ENCODE measurements at places on chromosomes 12 and 14.
A peak's percentile ranks its signal among the peaks of the same experiment; 100 is the strongest.

DNA sequence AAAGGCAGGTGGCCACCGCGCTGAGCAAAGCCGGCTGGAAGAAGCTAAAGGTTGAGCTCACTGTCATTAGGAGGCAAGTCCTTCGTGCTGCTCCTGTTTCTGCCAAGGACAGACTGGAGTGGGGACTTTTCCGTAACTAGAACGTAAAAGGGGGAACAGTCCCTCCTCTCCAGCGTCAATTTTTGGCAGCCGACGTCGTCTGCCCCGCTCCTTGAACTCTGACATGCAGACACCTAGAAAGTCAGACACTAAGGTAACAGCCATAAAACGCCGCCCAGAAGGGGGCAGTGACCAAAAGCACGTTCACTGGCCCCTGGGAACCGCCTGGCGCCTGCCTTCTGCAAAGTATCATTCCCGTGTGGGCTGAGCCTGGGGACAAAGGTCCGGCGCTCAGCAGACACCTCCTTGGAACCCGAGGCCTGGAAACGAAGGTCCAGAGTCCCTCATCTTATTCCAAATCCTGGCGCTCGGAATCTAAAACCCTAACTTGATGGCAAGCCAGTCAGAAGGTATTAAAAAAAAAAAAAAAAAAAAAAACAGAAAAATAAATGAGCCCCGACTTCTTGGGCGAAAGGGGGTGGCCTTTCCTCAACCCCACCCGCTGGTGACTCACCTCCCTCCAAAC lies 1.1 kb upstream of the LRP1 start:
- peak; percentile 76 for DNase-seq

GRCh38 chr12:24109381-24110039 lies 160.0 kb upstream of the SOX5 start:
- no peak for DNase-seq

DNA sequence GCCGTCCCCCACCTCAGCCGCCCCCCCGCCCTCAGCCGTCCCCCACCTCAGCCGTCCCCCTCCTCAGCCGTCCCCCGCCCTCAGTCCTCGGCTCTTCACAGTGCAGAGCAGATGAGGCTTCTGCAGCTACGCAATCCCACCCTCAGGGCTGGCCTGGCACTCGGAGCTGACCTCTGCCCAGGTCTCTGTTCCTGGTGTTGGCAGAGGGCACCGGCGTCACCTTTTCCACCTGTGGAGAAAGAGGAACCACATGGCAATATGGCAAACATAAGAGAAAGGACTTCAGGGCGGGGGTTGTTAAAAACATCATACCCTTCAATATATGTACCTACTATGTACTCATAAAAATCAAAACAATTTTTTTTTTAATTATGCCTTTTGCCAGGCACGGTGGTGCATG lies 45.8 kb downstream of the MLXIP start:
- DNase-seq: no peak

- DNase-seq: peak; percentile 31
These were observed 167.0 kb upstream of the ALG10B start for GRCh38 chr12:38149395-38150073.

DNA sequence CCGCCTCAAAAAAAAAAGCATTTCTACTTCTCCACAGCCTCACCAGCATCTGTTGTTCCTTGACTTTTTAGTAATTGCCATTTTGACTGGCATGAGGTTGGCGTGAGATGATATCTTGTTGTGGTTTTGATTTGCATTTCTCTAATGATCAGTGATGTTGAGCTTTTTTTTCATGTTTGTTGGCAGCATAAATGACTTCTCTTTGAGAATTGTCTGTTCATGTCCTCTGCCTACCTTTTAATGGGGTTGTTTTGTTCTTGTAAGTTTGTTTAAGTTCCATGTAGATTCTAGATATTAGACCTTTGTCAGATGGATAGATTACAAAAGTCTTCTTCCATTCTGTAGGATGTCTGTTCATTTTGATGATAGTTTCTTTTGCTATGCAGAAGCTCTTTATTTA lies 182.9 kb downstream of the FOXG1 start:
- DNase-seq: no peak

- DNase-seq: no peak
These were observed 3.1 kb upstream of the FIGNL2 start for GRCh38 chr12:51851413-51852124.

GRCh38 chr12:131511803-131512561 lies 198.9 kb upstream of the SFSWAP start:
- no peak for DNase-seq

DNA sequence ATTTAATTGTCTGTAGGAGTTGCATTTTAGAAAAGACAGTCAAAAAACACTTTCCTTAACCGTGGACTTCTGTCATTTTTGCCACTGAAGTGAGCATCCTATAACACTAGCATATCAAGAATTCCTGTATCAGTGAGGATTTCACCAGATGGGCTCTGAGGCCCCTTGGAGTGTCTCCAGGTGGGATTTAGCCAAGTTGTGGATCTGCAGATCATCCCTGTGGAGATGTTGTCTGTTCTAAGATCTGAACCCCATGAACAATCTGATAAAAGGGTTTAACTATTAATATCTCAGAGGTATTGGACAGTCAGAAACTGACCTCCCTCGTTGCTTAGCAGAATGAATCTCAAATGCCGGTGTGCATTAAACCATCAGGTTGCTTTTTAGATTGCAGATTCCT lies 165.0 kb upstream of the SRRM4 start:
- DNase-seq: no peak

- DNase-seq: no peak
These were observed 17.8 kb upstream of the PPP2R5C start for GRCh38 chr14:101743701-101744100.

GRCh38 chr12:130169256-130169655 lies 7.0 kb downstream of the FZD10 start:
- DNase-seq: no peak

- no peak for DNase-seq
These were observed 336.4 kb upstream of the FBXO33 start for GRCh38 chr14:39768589-39768988.

DNA sequence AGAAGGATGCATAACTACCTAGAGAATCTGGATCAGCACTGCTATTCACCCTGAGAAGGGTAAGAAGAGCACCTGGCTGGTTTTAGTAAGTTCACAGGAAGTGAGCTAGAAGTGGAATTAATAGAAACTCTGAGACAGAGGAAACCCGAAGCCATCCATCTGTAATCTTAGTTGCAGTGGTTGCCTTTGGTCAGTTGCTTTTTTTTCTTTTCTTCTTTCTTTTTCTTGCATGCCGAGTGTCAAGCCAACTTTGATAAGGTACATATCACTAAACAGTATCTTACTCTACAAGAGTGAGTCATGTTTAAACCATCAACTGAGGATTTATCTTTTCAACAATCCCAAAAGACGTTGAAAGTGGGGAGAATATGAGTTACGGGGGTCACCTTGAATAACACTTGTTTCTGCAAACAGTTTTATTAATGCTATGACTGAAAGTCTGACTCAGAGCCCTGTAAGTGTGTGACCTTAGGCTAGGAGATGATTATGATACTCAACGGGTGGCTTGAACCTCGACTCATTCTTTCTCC lies 26.7 kb downstream of the C12orf75 start:
- DNase-seq: no peak

DNA sequence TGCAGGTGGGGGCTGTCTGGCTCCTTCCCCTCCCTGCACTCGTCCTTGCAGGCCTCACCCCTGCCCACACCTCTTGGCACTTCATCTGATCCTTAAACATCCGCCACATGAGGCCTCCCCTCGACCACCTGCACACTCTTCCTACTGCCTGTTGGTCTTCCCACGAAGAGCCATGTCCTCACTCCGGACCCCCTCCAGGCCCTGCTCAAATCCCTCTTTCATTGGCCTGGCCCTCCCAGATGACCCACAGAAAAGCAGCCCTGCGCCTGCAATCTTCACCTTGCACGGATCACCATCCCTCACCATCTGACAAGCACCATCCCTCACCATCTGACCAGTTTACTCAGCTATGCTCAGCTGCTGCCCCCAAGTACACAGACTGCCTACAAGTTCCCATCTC lies 193.6 kb downstream of the BCL11B start:
- DNase-seq: no peak

All from activated effector memory CD4-positive, alpha-beta T cell treated with anti-CD3 and anti-CD28 coated beads, Interleukin-2, amount 50 U/mL, for 16 hours (primary cell).